Activated naive CD8-positive, alpha-beta T cell treated with anti-CD3 and anti-CD28 coated beads for 36 hours (primary cell): ENCODE measurements at places on chromosomes 11 and 22. TPM values are rescaled to one million over a fixed set of nuclear protein-coding genes. Genes with fewer than 3 reads are reported as not detected.
A peak's percentile ranks its signal among the peaks of the same experiment; 100 is the strongest.

GRCh38 chr11:16099343-16099900, 256.9 kb downstream of the SOX6 start:
- H3K36me3 ChIP-seq: no peaks in the 10 kb centered on the region
- H3K4me1 ChIP-seq: no peaks in the 10 kb centered on the region
- DNase-seq: no peak
- no peak overlapping the region for H3K4me3 ChIP-seq

GRCh38 chr22:43289976-43290721, 53.0 kb downstream of the SCUBE1 start:
- no peak overlapping the region for H3K27ac ChIP-seq
- H3K4me3 ChIP-seq: no peak overlapping the region
- no peak for DNase-seq
- peaks cover 5% of the 10 kb centered on the region for H3K4me1 ChIP-seq
- no peaks in the 10 kb centered on the region for H3K27me3 ChIP-seq
- H3K36me3 ChIP-seq: no peaks in the 10 kb centered on the region

DNA sequence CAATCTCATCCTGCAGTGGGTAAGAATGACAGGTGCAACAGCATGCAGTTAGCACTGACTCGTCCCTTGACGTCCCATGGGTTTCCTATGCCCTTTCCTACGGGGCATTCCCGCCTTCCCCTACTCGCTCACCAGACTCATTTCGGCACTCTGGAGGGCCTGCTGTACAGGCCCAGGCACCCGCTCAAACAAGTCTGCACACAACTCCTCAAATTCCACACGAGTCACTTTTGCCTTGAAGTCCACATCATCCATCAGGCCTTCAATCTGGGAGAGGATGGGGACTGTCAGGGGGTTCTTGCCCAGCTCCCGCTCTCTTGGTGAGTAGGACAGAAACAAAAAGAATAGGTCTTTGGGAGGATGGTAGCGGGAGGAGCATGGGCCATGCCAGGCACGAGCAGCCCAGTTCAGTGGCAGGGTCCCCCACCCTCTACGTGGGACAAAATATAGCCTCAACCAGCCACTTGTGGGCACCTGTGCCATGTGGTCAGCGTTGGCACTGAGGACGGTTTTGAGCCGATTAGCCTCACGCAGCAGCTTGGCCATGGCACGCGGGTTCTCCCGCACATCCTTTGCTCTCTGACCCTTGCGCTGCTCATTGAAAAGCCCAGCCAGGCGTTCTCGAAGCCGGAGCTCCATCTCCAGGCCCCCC, 4.7 kb downstream of the HYOU1 start:
- no peak overlapping the region for H3K4me3 ChIP-seq
- H3K27me3 ChIP-seq: no peaks in the 10 kb centered on the region
- no peak for DNase-seq
- peaks cover 49% of the 10 kb centered on the region for H3K36me3 ChIP-seq
- no peak overlapping the region for H3K27ac ChIP-seq

- H3K4me3 ChIP-seq: no peak overlapping the region
- H3K27me3 ChIP-seq: no peaks in the 10 kb centered on the region
- H3K36me3 ChIP-seq: peaks cover 24% of the 10 kb centered on the region
- no peak overlapping the region for H3K27ac ChIP-seq
- peaks cover 20% of the 10 kb centered on the region for H3K4me1 ChIP-seq
Measured at GRCh38 chr22:38304526-38304925, 12.7 kb downstream of the CSNK1E start.

DNA sequence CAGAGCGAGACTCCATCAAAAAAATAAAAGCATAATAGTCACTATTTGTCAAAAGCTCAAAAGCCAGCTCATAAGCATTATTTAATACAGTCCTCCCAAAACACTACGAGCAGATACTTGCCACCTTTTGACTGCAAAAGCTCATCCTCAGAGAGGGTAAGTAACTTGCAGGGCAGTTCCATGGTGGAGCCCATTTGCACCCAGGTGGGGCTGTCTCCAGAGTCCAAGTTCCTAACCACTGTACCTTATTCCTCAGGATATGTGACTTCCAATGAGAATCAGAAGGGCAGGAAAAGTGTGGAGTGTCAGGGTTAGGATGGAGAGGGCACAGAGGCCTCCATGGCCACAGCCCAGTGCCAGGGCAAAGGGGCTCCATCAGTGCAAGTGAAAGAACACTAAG, 28.6 kb upstream of the POU2AF1 start:
- H3K4me3 ChIP-seq: no peak overlapping the region
- DNase-seq: no peak
- H3K4me1 ChIP-seq: peaks cover 10% of the 10 kb centered on the region
- no peak overlapping the region for H3K27ac ChIP-seq

DNA sequence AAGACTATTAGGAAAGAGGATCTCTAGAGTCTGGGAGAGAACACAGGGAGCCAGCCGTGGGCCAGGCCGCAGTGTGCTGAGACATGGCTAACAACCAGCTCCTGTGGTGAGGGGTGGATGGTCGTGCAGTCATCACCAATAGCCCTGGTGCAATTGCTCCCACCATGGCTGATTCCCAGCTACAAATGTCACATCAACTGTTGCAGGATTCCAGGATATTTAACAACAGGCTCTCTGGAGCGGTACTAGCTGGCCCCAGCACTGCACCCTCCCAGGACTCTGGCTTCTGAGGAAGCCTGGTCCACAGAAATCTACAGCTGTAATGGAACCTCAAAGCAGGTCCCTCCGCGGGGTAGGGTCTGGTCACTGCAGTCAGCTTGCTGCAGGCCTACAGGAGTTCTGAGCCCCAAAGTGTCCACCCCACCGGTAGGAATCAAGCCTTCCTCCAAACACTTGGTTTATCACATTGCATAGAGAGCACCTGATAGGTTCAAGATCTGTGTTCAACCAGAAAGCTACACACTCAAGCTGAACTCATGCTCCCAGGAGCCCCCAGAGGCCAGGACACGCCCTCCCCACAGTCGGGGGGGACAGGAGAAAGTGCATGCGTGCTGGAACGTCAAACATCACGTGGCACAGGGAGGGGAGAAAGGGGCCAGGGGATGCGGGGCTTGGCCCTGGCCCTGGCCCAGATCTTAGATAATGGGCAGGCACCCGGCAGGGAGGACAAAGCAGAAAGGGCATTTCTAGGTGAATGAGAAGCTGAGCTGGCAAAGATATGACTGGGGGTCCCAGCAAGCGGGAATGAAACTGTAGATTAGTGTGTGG, 609.0 kb downstream of the TBC1D22A start:
- no peak overlapping the region for H3K4me3 ChIP-seq
- no peak overlapping the region for H3K27ac ChIP-seq
- DNase-seq: no peak
- no peaks in the 10 kb centered on the region for H3K27me3 ChIP-seq
- no peaks in the 10 kb centered on the region for H3K36me3 ChIP-seq

GRCh38 chr11:84034484-84034883, 748.3 kb upstream of the CCDC90B start:
- no peaks in the 10 kb centered on the region for H3K27me3 ChIP-seq
- H3K4me1 ChIP-seq: no peaks in the 10 kb centered on the region
- no peaks in the 10 kb centered on the region for H3K36me3 ChIP-seq
- DNase-seq: no peak
- H3K27ac ChIP-seq: no peak overlapping the region
- no peak overlapping the region for H3K4me3 ChIP-seq

DNA sequence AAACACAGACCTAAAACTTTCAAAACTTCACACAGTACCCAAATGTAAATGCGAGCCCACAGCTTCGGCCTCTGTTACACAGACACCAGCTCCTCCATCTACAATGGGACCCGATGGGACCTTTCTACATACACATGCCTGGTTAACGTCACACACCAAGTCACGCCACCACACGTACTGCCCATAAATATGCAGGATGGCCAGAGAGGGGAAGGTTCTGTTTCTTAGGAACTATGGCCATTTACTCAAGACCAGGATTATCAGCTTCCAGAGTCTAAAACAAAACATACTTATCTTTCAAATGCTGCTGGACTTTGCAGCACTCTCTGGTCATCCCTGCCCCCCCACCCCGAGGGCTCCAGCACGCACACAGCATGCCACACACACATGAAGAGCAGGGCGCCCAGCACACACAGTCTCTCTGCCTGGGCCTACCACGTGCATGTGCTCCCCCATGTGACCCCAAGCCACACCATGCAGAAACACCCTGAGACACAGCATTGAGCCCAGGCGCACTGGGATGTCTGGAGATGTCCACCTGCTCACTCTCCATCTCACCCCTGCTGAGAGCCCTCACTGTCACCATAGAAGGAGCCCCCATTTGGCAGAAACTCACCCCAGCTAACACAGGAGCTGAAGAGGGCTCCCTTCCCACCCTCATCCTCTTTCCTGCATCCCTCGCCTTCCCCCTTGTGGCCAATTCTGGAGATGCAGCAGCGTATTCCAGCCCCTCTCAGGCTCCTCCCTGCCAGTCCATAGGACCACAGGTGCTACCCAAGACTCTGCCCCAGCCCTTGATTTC, 61.8 kb downstream of the SLC22A12 start:
- H3K4me3 ChIP-seq: no peak overlapping the region
- no peak overlapping the region for H3K27ac ChIP-seq
- no peaks in the 10 kb centered on the region for H3K36me3 ChIP-seq

DNA sequence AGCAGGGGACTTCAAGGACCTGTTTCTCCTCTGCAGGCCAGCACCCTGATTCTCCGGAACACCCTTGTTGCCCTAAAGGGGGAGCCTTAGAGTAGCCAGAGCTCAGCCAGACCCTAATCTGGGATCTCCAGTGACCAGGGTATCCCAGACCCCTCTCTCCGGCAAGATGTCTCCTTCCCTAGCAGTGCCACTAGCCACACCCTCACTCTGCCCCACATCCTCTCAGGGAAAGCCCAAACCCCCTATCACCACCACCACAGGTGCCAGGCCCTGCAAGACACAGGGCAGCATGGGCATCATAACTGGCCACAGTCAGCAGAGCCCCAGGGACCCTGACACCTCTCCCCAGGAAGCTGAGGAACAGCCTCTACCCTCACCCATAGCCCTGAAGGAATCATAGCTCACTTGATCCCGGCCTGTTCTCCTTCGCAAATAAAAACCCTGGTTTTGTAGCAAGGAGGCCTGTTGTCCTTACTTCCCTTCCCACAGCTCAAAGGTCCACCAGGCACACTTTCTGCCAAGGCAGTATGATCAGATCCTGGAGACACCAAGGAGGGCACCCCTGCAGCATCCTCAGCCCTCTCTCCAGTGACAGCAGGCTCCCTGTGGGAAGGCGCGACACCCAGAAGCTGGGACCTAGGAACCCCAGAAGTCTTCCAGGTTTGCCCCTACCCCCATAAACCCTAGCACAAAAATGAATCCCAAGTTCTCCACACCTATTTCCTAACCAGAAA, 4.6 kb downstream of the CFL1 start:
- DNase-seq: no peak
- peaks cover 54% of the 10 kb centered on the region for H3K36me3 ChIP-seq
- peaks cover 33% of the 10 kb centered on the region for H3K4me1 ChIP-seq
- no peak overlapping the region for H3K4me3 ChIP-seq
- peak overlapping the region; percentile 61 for H3K27ac ChIP-seq
- no peaks in the 10 kb centered on the region for H3K27me3 ChIP-seq

GRCh38 chr11:119421351-119421750, 1.6 kb downstream of the THY1 start:
- peaks cover 58% of the 10 kb centered on the region for H3K27me3 ChIP-seq
- H3K4me1 ChIP-seq: peaks cover 9% of the 10 kb centered on the region
- H3K36me3 ChIP-seq: no peaks in the 10 kb centered on the region
- no peak for DNase-seq
- no peak overlapping the region for H3K4me3 ChIP-seq

DNA sequence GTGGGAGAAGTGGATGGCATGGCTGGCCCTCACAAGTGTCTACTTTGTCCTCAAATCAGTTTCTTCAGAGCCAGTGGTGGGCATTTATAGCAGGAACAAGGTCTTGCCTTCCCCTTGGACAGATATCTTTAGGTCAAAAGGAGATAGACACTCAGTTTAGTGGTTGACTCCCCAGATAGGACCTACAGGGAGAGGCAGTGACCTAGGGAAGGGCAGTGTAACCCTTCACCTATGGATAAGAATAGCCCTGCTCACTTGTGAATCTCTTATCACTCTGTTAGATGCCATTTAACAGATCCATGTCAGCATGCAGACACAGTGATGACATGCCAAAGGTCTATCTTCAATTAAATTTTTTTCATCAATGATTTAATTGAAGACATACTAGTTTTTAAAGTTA, 11.0 kb downstream of the BCO2 start:
- H3K27ac ChIP-seq: no peak overlapping the region
- no peak for DNase-seq
- no peaks in the 10 kb centered on the region for H3K4me1 ChIP-seq
- H3K4me3 ChIP-seq: no peak overlapping the region

- no peaks in the 10 kb centered on the region for H3K4me1 ChIP-seq
- no peaks in the 10 kb centered on the region for H3K36me3 ChIP-seq
- no peak overlapping the region for H3K27ac ChIP-seq
- DNase-seq: no peak
Measured at GRCh38 chr11:70786021-70786665, 387.8 kb downstream of the CTTN start.

DNA sequence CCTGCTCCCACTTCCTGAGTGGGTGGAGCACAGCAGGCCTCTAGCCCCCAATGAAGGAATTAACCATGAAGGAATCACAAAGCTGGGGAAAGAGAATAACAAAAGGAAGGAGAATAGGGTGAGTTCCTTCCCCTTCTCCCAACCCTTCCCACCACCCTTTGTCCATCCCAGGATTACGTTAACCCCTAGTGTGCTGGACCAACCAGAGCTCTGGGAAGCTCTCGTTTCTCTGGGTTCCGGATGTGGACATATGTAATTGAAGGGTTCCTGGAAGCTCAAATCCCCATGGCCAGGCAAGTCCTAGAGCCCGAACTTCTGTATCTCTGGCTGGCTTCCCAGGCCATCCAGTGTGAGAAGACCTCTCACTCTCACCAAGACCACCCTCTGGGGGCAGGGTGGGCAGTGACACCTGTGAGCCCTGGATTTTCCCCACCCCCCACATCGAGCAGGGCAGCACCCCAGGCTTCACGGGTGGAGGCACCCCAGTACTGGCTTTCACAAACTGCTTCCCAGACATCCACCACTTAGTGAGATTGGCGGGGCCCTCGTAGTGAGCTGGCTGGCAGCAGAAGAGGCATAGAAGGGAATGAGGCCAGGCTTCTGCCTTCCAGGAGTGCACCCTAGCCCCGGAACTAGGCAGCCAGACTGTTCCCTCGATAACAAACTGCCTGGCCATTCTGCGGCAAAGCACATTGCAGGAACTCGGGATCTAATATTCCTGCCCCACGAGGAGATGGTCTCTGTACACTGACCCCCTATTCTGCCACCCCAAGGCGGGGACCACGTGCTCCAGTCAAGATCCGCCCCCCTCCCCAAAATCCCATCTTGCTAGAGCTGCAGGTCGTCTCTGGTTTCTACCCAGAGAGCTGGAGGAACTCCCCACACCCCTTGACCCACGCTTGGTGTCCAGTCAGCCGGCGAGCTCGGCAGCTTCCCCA, 2.1 kb downstream of the NECTIN1 start:
- H3K27ac ChIP-seq: no peak overlapping the region
- peak overlapping the region; percentile 25 for H3K4me3 ChIP-seq
- H3K27me3 ChIP-seq: peaks cover 30% of the 10 kb centered on the region
- H3K36me3 ChIP-seq: no peaks in the 10 kb centered on the region
- peaks cover 16% of the 10 kb centered on the region for H3K4me1 ChIP-seq

The TRIM22 gene
- total RNA-seq: 141 TPM

The NEU3 gene
- 13.1 TPM for total RNA-seq

The CSF2RB gene
- total RNA-seq: 0.31 TPM

The C22orf31 gene
- not detected for total RNA-seq

The FGF3 gene
- total RNA-seq: not detected

The MPEG1 gene
- 0.70 TPM for total RNA-seq

The TMA7B gene
- 1.3 TPM for total RNA-seq

The PNPLA2 gene
- 34.7 TPM for total RNA-seq

The FERMT3 gene
- total RNA-seq: 235 TPM

The AMOTL1 gene
- 1.0 TPM for total RNA-seq
